ENCODE measurements at places on chromosomes 6 and 20. TPM values are rescaled to one million over a fixed set of nuclear protein-coding genes. Genes with fewer than 3 reads are reported as not detected.

Gene SYNGAP1
- 6.2 TPM for total RNA-seq

Gene MCM3
- 59.9 TPM for total RNA-seq

Gene HLA-DPA1
- total RNA-seq = 15.6 TPM

Gene ELOVL4
- total RNA-seq = 2.7 TPM

Gene FRK
- total RNA-seq = 2.7 TPM

Gene IMPG1
- not detected for total RNA-seq

Gene BACH2
- 8.3 TPM for total RNA-seq

Gene PDYN
- total RNA-seq = not detected

Gene HLA-DRB1
- 12.9 TPM for total RNA-seq

DNA sequence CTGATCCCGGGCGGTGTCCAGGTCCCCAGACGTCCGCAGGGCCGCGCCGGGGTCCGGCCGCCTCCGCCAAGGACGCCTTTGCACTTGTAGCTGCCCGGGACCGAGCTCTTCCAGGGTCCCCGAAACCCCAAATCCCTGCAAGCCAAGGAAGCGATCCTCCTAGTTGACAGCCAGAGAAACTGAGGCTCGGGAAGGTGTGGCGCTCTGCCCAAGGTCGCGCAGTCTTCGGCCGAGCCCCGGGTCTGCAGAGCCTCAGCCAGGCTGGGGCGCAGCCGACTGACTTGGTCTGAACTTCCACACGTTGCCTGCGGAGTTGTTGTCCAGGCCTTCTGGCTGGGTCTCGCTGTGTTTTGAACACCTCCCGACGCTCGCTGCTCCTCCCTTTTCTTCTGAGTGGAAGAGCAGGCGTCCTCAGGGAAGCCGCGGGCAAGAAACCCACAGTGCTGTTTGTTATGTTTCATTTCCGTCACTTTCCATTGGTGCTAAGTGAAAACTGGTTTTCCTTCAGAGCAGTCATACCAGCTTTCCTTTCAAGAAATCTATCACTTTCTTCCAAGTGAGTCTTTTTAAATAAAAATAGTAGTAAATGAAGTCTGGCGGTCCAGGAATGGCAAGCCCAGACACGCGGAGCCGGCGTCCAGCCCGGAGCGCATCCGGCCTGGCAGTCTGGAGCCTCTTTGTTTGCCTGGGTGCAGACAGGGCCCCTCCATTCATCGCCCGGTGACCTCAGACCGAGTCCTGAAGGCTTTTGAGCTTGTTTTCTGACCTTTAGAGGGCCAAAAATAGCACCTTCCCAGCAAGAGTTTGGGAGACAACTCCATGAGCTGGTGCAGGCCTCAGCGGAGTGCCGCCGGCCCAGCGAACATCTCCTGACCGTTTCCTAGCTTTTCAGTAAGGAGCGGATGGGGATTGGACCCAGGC, 698 bp downstream of the FAM210B start:
- peak; percentile 78 for DNase-seq

DNA sequence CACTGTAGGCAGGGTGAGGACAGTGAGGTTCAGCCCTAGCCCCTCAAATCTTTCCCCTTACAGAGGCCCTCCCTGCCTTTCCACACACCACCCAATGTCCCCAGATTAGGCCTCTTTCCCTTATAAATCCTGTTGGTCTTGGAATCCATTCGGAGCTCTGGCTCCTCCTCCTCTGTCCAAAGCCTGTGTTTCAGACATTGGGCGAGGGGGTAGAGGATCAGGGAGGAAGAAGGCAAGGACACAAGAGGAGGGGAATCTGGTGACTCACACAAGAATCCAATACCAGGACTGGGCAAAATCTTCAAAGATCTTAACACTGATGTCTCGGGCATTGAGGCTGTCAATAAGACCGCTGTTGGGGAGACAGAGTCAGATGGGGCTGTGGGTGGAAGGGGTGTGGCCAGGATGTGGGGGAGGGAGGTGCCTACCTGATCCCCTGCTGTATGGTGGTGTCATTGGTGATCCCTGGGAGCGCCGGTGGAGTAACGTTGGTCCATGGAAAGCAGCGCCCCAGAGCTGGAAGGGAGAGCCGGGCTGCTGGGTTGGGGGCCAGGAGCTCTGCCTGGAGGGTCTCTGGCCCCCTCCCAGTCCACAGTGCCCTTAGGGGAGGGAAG, 7.6 kb downstream of the SLC44A4 start:
- peak; percentile 34 for DNase-seq

GRCh38 chr20:44955270-44955669, 4.9 kb downstream of the TOMM34 start:
- DNase-seq = no peak

- no peak for DNase-seq
Measured at GRCh38 chr6:53466257-53466656, 78.6 kb downstream of the GCLC start.

GRCh38 chr6:105501826-105502344, 99.0 kb upstream of the PREP start:
- DNase-seq = no peak

DNA sequence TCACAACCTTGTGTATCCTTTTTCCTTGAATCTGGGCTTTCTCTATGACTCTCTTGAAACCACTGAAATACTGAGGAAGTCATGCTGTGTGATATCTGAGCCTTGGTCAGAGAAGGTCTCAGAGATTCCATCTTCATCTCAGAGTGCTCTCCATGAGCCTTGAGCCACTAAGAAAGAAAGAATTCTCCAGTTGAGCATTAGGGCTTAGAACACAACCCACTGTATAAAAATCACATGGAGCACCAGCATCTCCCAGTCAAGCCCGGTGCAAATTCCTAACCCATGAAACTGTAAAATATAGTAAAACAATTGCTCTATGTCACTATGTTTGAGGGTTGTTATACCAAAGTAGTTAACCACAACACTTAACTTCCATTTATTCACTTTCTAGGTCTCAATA, 181.4 kb downstream of the MOXD1 start:
- DNase-seq = no peak

DNA sequence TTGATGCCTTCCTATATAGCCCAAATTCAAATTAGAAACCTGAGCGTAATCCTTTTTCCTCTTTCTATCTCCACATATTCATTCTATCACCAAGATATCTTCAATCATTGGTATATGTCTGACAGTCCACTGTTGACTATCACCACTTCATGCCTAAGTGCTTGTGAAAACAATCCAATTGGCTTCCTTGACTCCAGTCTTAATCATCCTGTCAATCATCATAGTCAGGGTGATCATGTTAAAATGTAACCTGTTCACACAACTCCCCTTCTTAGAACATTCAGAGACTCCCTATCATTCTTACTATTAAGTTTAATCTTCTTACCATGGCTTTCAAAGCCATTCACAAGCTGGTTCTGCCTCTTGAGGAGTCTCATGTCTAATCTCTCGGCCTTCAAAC, 616.7 kb downstream of the PHF3 start:
- DNase-seq = no peak

GRCh38 chr6:120274547-120274946, 925.0 kb upstream of the MAN1A1 start:
- no peak for DNase-seq

GRCh38 chr6:23775127-23775526, 350.9 kb upstream of the NRSN1 start:
- DNase-seq = no peak

DNA sequence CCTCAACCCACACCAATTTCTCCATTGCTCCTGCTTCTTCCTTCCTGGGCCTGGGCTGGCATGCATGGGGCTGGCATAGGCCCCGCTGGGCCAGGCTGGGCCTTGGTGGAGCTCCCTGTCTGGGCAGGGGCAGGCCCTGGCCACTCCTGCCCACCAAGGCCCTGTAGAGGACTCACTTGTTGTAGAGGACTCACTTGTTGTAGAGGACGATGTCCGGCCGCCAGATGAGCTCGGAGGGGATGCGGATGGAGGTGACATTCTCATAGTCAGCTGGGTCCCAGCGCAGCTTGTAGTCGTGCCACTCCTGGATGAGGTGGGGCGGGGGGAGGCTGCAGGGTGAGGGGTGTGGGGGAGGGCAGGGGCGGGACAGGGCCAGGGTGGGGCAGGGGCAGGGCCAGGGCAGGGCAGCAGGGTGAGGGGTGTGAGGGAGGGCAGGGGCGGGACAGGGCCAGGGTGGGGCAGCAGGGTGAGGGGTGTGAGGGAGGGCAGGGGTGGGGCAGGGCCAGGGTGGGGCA, 5.3 kb downstream of the CHRNA4 start:
- DNase-seq = no peak

DNA sequence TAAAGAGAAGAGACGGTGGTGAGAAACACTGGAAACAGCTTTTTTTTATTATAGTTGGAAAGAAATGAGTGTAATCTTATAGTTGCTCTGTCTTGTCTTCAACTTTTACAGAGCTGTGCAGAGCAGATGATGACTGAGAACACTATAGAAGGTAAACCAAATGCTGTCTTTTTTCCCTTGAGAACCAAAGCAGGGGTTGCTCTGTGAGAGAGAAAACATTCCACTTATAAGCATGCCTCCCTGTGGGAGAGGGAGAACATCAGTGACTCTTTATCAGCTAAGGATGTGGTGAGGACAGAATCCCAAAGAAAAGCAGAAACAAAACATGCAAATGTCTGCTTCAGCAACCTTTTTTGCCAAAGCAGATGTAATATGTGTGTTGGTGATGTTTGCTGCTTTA, 179.3 kb upstream of the HDDC2 start:
- no peak for DNase-seq

DNA sequence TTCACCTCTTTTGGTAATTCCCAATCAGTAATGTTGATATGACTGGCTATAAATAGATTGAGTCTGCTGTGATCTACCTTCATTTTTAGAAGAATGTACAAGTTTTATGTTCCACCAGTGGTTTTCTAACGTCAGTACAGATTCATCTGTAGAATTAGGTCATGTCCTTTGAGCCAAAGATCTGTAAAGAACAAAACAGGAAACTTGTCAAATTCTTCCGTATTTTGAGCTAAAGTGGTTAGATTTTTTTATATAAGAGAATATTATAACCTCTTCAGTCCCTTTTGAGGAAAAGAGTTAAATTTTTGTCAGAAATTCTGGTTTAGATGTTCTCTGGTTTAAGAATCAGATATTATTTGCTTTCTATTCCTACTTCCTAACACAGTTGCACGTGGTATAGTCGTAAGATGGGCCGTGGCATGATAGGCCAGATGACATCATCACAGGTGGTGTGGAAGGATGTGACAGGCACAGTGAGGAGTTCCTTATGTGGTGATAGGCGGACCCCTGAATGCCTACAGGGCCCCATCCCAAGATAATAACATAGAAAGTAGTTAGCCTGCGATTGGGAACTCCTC, 62.3 kb downstream of the SNX9 start:
- DNase-seq = no peak

- no peak for DNase-seq
Measured at GRCh38 chr20:41494451-41494850, 123.7 kb downstream of the CHD6 start.

Data from tongue (tissue), 3 donors.